ENCODE measurements at places on chromosomes 12 and 14.

DNA sequence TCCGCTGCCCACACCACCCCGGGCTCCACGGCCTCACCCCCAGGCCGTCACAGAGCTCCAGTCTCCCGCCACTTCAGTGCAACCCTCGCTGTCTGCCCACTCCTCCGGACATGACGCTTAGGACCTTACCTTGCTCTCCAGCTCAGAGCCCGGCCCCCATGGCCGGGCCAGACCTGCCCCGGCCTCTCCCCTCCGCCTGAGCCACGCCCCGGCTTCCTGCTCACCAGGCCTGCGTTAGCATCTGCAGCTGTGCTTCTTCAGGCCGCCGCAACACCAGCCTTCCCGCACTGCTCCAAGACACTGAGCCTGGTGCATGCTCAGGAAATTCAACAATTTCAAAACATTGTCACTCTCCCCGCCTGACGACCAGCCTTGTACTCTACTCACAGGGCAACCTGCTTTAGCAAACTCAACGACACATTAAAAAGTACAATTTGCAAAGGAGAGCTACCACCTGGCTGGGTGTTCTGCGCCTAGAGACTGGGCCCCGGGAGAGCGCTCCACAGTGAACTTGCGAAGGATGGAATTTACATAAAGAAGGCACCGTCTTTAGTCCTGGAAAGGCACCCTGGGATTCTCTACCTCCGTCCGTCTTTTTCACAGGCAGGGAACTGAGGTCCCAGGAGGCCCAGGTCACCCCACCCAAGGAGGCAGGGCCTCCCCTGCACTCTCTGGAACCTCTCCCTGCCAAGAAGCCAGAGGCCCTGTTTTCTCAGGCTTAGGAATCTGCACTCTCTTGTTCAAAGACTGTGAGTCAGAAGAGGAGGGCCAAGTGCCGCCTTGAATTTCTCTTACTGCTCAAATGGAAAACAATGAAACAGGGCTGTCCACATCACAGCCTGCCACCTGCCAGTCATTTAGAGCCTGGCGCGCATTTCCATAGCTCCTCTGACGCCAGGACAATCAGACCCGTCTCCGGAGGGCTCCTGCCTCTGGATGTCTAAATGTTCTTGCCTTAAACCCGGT is 51.3 kb downstream of the STX2 start:
- peak; percentile 4 for DNase-seq

GRCh38 chr12:110689281-110690126 is 589 bp upstream of the HVCN1 start:
- no peak for DNase-seq

GRCh38 chr14:105888784-105889665 is 362.6 kb downstream of the TMEM121 start:
- DNase-seq: no peak

GRCh38 chr12:117367006-117367638 is 5.7 kb upstream of the NOS1 start:
- DNase-seq: peak; percentile 12

GRCh38 chr12:96409731-96410130 is 9.5 kb upstream of the CDK17 start:
- DNase-seq: no peak

DNA sequence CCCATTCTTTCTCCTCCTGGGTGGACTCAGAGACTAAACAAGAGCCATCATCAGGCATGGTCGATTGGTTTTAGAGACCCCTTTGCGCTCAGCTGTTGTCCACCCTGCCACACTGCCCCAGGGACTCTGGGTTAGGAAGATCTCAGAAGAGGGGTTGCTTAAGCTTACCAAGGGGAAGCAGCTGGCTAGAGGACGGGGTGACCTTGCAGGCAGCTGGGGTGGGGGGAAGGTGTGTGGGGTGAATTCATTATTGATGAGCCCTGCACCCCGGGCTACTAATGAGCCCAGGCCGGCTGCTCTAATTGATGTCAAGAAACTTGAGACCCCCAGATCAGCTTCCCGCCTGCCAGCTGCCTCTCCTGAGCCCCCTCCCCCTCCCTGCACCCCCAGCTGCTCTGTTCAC is 8.7 kb upstream of the ZNF385A start:
- no peak for DNase-seq

Measured in AG04449 (cell line).